ENCODE measurements at places on chromosomes 7 and 10. TPM values are rescaled to one million over a fixed set of nuclear protein-coding genes. Genes with fewer than 3 reads are reported as not detected.

C10orf90 gene
- not detected for total RNA-seq

DNA sequence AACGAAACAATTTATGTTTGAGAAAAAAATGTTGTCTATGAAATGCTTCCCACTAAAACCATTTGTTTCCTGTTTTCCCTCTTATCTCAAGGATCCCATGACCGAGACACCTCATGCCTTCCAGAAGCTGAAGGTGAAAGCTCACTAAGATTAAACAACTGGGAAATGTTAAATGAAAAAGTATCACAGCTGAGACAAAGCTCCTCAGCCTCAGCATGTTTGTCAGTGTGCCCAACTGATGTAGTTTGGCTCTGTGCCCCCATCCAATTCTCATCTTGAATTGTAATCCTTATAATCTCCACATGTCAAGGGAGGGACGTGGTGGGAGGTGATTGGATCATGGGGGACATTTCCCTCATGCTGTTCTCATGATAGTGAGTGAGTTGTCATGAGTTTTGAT is 327.3 kb downstream of the HTR7 start:
- no peak for DNase-seq

- no peak for DNase-seq
Measured at GRCh38 chr7:147674705-147675104, 915.9 kb upstream of the C7orf33 start.

DNA sequence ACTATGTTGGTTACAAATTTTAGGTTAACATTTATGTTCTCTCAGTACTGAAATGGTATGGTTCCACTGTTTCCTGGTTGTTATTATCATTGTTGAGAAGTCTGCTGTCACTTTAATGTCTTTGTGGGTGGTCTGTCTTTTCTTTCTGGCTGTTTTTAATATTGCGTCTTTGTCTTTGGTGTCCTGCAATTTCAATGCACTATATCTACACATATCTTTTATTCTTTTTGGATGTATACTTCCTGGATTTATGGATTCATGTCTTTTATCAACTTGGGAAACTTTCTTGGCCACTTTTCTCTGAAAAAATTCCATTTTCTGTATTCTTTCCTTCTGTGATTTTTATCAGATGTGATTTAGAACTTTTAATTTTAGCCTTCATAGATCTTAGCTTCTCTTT is 250.2 kb downstream of the BUB3 start:
- DNase-seq: no peak

- no peak for DNase-seq
Measured at GRCh38 chr10:106336874-106337273, 827.6 kb downstream of the SORCS1 start.

GRCh38 chr10:31090894-31091607 is 59.4 kb upstream of the ZNF438 start:
- DNase-seq: peak; percentile 58

PNLIPRP3 gene
- not detected for total RNA-seq

CFAP46 gene
- total RNA-seq: not detected

EIF3B gene
- 204 TPM for total RNA-seq

EGFR gene
- not detected for total RNA-seq

DNA sequence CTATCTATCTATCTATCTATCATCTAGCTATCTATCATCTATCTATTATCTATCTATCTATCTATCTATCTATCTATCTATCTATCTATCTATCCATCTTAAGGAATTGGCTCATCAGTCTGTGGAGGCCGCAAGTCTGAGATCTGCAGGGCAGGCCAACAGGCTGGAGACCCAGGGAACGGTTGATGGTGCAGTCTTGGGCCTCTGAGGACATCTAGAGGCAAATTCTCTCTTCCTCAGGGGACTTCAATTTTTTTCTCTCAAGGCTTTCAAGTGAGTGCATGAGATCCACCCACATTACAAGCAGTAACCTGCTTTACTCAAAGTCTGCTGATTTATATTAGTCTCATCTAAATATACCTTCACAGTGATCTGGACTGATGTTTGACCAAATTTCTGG is 197.0 kb downstream of the GLRX3 start:
- no peak for DNase-seq

DNA sequence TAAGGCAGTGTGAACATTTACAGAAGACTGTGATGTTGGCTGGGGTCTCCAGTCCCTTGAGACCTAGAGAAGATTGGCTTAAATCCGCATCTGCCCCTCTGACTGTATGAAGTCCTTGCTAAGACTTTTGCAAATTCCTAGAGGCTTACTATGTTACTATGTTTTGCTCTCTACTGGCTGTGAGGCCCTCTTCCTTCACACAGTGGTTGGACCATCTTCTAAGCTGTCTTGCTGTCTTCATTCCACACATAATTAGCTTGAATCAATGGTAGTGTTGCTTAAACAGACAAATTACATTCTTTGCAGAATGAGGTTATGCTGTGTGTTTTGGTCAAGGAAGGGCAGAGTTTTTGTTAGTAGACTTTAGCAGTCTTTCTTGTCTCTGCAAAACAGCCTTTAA is 658.0 kb downstream of the TYW1 start:
- DNase-seq: no peak

GRCh38 chr10:92699518-92700381 is 10.0 kb downstream of the HHEX start:
- DNase-seq: peak; percentile 59

- no peak for DNase-seq
Measured at GRCh38 chr10:73264423-73264822, 12.0 kb upstream of the MRPS16 start.

- DNase-seq: no peak
Measured at GRCh38 chr10:34075254-34075926, 739.7 kb downstream of the PARD3 start.
